ENCODE measurements at places on chromosomes 5 and 9.

GRCh38 chr9:78296201-78296892 lies 578 bp upstream of the PSAT1 start:
- DNase-seq: no peak

DNA sequence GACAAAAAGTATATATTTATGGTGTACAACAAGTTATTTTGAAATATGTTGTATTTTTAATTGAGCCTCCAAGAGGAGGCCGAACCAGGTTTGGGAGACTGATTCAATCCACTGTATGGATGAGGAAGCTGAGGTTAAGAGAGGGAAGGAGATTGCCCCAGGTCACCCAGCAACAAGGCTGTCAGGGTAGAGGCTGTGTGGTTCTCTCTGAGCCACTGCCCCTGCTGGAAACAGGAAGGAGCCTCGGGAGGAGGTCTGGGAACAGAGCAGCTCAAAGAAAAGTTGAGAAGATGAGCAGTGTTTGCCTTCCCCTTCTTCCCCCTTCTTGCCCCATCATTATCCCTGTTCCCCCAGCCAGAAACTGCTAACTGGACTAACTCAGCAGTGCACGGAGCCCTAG lies 6.6 kb upstream of the FAT2 start:
- no peak for DNase-seq

DNA sequence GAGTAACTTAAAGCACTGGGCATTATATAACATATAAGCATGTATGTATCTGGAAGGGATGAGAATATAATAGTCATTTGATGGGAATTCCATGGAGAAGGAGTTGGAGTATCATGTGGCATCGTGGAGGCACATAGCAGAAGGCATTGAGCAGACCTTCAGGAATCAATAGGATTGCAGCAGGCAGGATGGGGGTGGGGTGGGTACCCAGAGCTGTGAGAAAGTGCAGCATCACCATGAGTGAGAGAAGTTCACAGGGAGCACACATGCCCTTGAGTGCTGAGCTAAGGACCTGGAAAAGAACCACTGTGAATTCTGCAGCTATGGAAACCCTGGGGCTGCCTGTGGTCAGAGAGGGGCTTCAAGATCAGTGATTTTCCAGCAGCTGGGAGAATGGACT lies 57.3 kb downstream of the MED10 start:
- DNase-seq: peak; percentile 69

DNA sequence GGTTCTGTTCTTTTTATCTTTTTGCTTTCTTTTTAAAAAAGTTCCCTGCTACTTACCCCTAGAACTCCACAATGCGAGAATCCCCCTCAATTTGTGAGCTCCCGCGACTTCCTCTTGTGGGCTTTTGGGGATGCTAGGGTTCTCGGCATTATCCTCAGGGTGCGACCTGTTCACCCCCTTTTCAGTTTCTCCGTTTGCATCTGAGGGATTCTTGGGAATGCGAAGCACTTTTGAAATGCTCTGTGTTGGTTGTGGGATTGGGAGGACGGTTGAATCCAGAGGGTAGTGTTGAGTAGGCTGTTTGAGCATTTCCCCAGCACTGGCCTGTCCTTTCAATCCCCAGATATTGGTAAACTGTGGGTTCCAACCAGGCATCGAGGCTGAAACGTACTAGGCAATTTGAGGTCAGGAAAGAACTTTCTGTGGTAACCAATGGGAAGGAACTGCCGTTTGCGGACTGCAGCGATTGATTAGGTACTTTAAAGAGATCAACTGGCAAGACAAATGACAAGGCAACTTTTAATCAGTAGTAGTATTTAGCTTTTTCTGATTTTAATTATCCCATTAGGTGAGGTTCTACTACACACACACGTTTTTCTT lies 415 bp downstream of the XRCC4 start:
- no peak for DNase-seq

Data from cardiac septum (tissue), 1 donor.